Esophagus muscularis mucosa (tissue), 4 donors: ENCODE measurements at places on chromosomes 16 and 17. TPM values are rescaled to one million over a fixed set of nuclear protein-coding genes. Genes with fewer than 3 reads are reported as not detected.

- no peaks in the 10 kb centered on the region for H3K27me3 ChIP-seq
- peaks cover 7% of the 10 kb centered on the region for H3K4me1 ChIP-seq
- no peak overlapping the region for H3K27ac ChIP-seq
Observed at GRCh38 chr17:73317513-73318426, 6.0 kb upstream of the CDC42EP4 start.

DNA sequence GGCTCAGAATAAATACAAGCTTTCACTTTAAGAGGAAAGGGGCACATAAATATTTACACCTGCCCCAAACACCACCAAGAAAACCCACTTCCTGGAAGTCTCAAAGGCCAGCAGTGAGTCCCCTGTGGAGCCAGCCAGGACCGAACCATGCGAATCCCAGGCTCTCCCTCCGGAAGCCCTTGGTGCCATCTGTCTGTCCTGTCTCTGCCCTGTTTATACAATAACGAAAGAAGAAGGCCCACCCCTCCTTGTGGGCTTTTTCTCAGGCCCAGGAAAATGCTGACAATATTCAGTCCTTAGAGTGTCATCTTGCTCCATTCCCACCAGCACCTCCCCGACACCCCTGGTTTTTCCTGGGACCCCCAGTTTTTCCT, 3.6 kb upstream of the SLC6A4 start:
- no peaks in the 10 kb centered on the region for H3K36me3 ChIP-seq
- H3K27ac ChIP-seq = no peak overlapping the region
- DNase-seq = no peak
- H3K27me3 ChIP-seq = peaks cover 31% of the 10 kb centered on the region

DNA sequence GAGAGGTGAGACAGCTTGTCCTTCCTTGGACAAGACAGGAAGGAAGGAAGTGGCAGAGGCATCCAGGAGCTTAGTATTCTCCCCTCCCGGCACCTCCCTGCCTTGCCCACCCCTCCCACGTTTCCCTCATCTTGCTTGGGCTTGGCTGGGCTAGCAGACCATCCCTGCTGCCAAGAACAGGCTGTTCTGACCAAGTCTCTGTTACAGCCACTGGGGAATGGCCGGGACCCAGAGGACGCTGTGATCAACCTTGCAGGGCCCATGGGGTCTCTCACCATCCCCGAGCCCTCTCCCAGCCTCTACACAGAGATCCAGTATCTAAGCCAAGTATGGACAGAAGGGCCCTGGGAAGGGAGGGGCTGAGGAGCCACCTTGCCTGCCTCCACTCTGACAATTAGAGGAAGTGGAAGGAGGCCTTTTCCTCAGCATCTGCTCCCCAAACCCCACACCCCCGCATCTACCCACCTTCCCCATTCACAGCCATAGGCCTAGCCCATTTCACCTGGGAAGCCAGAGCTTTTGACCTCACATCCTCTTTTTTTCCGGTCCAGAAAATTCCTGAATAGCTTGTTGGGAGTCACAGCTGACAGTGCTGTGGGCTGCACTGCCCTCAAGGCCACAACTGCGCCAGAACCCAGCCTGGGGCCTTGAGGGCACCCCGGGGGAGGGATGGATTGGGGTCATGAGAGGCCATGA, 14.1 kb downstream of the CD300LG start:
- H3K4me1 ChIP-seq = peaks cover 38% of the 10 kb centered on the region
- DNase-seq = no peak
- H3K4me3 ChIP-seq = no peak overlapping the region
- H3K36me3 ChIP-seq = no peaks in the 10 kb centered on the region
- no peaks in the 10 kb centered on the region for H3K27me3 ChIP-seq

DNA sequence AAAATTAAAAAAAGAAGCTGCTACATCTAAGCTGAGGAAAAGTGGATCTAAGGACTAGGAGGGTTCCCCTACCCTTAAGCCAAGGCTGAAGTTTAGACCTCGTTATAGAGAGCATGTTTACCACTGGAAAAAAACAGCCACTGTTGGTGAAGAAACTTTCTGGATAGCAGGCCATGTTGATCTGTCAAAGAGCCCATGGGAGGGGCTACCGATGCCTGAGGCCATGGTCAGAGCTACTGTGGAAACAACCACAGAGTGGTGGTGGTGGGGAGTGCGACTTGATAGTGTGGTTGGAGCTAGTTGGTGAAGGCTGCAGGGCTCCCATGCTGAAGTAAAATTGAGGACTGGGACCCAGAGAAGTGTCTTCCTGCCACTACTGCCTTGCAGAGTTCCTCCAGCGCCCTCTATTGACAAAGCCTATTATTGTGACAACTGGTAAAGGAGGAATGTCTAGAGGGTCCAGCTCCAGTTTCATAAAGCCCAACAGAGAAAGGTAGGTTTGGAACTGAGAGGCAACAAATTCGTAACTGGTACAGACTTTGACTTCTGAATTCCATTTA, 12.7 kb upstream of the FAM20A start:
- no peak overlapping the region for H3K27ac ChIP-seq
- DNase-seq = no peak
- H3K4me1 ChIP-seq = no peaks in the 10 kb centered on the region
- H3K4me3 ChIP-seq = no peak overlapping the region

DNA sequence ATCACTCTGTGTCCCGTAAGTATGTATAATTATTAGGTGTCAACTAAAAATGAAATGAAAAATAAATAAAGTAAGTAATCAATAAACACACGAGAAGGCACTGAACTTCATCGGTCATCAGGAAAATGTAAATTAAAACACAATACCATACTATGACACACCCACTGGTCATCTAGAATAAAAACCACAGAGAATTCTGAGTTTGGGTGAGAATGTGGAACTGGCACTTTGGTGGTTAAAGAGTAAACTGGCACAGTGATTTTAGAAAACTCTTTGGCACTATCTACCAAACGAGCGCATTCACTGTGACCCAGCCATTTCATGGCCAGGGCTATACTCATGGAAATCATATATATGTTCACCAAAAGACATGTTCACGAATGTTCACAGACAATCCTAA, 98.2 kb downstream of the HS3ST3A1 start:
- no peak overlapping the region for H3K27ac ChIP-seq
- DNase-seq = no peak
- H3K27me3 ChIP-seq = no peaks in the 10 kb centered on the region
- no peaks in the 10 kb centered on the region for H3K4me1 ChIP-seq
- no peaks in the 10 kb centered on the region for H3K36me3 ChIP-seq

- no peaks in the 10 kb centered on the region for H3K36me3 ChIP-seq
- H3K4me1 ChIP-seq = no peaks in the 10 kb centered on the region
- DNase-seq = no peak
- no peaks in the 10 kb centered on the region for H3K27me3 ChIP-seq
- no peak overlapping the region for H3K4me3 ChIP-seq
- H3K27ac ChIP-seq = no peak overlapping the region
Observed at GRCh38 chr17:17626840-17627239, 35.3 kb upstream of the PEMT start.

Gene ABCC3
- 2.9 TPM for total RNA-seq

Gene MT4
- not detected for total RNA-seq

Gene CDK5R1
- 0.33 TPM for total RNA-seq

Gene CACNA1G
- total RNA-seq = 0.50 TPM
